Breast epithelium (tissue), 4 donors: ENCODE measurements at places on chromosomes 12 and 14. TPM values are rescaled to one million over a fixed set of nuclear protein-coding genes. Genes with fewer than 3 reads are reported as not detected.

- no peaks in the 10 kb centered on the region for H3K36me3 ChIP-seq
- DNase-seq: no peak
- no peaks in the 10 kb centered on the region for H3K27me3 ChIP-seq
- no peak overlapping the region for H3K4me3 ChIP-seq
- no peaks in the 10 kb centered on the region for H3K4me1 ChIP-seq
- no peak overlapping the region for H3K27ac ChIP-seq
Observed at GRCh38 chr12:693934-694533, 30.8 kb upstream of the NINJ2 start.

DNA sequence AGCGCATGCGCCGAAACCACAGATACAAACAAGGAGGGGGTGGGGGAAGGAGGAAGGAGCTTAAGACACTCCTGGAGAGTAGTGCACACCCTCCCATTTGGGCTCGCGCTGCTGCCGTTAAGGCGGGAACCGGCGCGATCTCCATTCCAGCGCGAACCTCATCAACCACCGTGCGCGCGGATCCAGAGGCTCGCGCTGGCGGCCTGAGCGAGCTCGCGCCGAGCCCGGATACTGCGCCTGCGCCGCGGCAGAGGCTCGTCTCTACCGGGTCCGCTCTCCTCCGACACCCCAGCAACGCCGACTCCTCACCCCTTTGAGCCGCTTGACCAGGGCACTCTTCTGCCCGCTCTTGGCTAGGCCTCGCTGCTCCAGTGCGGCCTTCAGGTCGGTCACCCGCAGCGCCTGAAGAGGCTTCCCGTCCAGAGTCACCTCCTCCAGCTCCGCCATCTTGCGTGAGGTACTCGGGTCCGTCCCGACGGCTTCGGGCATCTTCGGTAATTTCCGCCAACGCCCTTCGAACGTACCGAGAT lies at the start of gene ACIN1:
TSS of gene ACIN1 (minus strand) at position 471 of the 530 bp plus-strand sequence. CDS start at position 447, 24 bp downstream.
- peak within 1 kb of the TSS; percentile 98 for H3K27ac ChIP-seq
- peaks cover 16% of the 10 kb centered on the region for H3K4me1 ChIP-seq
- no peaks in the 10 kb centered on the region for H3K36me3 ChIP-seq
- H3K4me3 ChIP-seq: peak within 1 kb of the TSS; percentile 74
- H3K27me3 ChIP-seq: no peaks in the 10 kb centered on the region
- no peak for DNase-seq

GRCh38 chr12:77734214-77734883 lies 96.3 kb upstream of the NAV3 start:
- no peak overlapping the region for H3K4me3 ChIP-seq
- H3K4me1 ChIP-seq: no peaks in the 10 kb centered on the region
- no peak overlapping the region for H3K27ac ChIP-seq
- DNase-seq: no peak

- H3K27ac ChIP-seq: no peak overlapping the region
- H3K4me3 ChIP-seq: no peak overlapping the region
- H3K36me3 ChIP-seq: no peaks in the 10 kb centered on the region
- DNase-seq: no peak
Observed at GRCh38 chr14:95635051-95635450, 51.2 kb upstream of the TCL1B start.

The L2HGDH gene
- total RNA-seq: 3.8 TPM

- H3K4me3 ChIP-seq: no peak overlapping the region
- no peak for DNase-seq
- H3K4me1 ChIP-seq: no peaks in the 10 kb centered on the region
- H3K27ac ChIP-seq: no peak overlapping the region
- no peaks in the 10 kb centered on the region for H3K36me3 ChIP-seq
- no peaks in the 10 kb centered on the region for H3K27me3 ChIP-seq
Observed at GRCh38 chr14:81166121-81166520, 54.6 kb downstream of the GTF2A1 start.

DNA sequence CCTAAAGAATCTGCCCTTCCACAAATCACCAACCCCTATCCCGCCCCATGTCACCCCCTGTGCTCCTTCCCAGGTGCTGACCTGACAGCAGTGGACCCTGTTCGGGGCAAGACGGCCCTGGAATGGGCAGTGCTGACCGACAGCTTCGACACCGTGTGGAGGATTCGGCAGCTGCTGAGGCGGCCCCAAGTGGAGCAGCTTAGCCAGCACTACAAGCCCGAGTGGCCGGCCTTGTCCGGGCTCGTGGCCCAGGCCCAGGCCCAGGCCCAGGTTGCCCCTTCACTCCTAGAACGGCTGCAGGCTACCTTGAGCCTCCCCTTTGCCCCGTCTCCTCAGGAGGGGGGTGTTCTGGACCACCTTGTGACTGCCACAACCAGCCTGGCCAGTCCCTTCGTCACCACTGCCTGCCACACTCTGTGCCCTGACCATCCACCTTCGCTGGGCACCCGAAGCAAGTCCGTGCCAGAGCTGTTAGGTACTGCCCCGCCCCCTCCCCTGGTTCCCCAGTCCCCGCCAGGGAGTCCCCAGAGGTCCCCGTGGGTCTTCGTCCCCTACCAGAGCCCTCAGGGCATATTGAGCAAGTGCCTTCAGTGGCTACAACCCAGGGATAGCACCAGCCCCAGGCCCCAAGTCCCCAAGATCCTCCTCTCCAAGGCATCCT lies 2.7 kb downstream of the ANKRD33 start:
- H3K4me1 ChIP-seq: no peaks in the 10 kb centered on the region
- no peaks in the 10 kb centered on the region for H3K36me3 ChIP-seq
- H3K27ac ChIP-seq: no peak overlapping the region
- H3K27me3 ChIP-seq: no peaks in the 10 kb centered on the region

The OASL gene
- 0.32 TPM for total RNA-seq

The SRRM4 gene
- not detected for total RNA-seq

GRCh38 chr12:38884666-38885065 lies 20.7 kb downstream of the CPNE8 start:
- no peaks in the 10 kb centered on the region for H3K27me3 ChIP-seq
- H3K27ac ChIP-seq: no peak overlapping the region
- no peaks in the 10 kb centered on the region for H3K4me1 ChIP-seq

- H3K27ac ChIP-seq: no peak overlapping the region
- no peaks in the 10 kb centered on the region for H3K4me1 ChIP-seq
- H3K27me3 ChIP-seq: no peaks in the 10 kb centered on the region
- no peak overlapping the region for H3K4me3 ChIP-seq
- no peak for DNase-seq
Observed at GRCh38 chr12:71456316-71456715, 16.7 kb downstream of the LGR5 start.

DNA sequence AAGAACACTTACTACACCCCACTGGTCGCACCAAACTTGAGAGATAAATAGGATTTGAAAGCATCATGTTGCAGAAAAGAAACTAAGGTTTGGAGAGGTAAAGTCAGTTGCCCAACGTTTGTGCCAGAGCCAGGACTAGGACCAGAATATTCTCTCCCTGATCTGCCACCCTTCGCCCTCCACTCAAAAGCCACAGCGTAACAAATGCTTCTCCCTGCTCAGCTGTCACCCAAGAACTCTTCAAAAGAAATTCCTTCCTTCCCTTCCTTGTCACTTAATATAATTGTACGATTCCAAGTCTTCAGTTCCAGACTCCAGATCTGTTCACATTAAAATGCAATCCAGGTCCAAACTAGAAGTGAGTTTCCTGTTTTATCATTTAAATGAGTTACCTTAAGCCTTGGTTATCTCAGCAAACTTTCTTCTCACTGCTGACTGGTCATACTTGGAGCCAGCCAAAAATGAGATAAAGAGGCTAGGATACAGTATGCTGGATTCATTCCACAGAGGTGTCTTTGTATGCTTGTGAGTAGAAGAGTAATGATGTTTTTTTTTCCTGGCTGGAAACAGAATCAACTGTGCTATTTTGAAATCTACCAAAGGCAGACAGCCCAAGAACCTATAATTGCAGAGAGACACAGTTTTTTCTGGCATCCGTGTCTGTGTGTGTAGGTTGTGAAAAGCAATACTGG lies 12.8 kb upstream of the PPFIBP1 start:
- H3K4me3 ChIP-seq: no peak overlapping the region
- H3K27me3 ChIP-seq: no peaks in the 10 kb centered on the region
- H3K27ac ChIP-seq: no peak overlapping the region
- H3K4me1 ChIP-seq: no peaks in the 10 kb centered on the region
- no peak for DNase-seq

The NYNRIN gene
- total RNA-seq: 8.2 TPM

The RNF31 gene
- total RNA-seq: 41.0 TPM

DNA sequence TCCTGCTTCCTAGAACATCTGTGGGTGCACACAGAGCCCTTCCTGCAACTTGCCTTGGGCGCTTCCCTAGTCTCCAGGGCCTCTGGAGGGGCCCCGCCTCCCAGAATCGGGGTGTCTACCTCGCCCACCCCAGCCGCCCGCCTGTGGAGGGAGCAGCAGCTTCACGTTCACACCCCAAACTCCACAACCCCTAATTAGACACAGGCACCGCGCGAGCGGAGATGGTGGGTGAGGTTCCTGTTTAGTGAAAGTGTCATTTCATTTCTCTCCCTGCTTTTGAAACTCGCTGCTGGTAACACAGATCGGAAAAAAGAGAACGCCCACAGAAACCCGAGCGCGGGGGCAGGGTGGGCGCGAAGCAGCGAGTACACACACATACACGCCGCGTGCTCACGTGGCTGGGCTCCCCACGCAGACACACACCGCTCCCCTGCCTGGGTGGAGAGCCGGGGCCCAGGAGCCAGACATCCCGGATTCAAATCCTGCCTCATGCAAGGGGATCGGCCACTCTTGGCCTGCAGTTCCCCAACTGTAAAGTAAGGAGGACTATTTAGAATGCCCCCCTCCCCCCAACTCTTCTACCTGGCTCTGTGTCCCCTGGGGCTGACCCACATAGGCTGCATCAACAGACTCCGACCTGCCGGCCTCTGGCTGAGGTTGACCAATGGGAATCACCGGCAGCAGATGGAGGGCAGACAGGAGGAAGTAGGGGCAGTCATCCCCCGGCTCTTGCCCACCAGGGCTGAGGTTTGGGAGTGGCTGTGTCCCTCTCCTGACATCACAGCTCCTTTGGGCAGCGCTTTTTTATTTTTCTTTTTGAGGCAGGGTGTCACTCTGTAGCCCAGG lies 79.2 kb upstream of the NCOR2 start:
- H3K4me3 ChIP-seq: no peak overlapping the region
- H3K36me3 ChIP-seq: no peaks in the 10 kb centered on the region
- H3K27ac ChIP-seq: no peak overlapping the region
- H3K4me1 ChIP-seq: no peaks in the 10 kb centered on the region
- no peaks in the 10 kb centered on the region for H3K27me3 ChIP-seq
- DNase-seq: no peak

DNA sequence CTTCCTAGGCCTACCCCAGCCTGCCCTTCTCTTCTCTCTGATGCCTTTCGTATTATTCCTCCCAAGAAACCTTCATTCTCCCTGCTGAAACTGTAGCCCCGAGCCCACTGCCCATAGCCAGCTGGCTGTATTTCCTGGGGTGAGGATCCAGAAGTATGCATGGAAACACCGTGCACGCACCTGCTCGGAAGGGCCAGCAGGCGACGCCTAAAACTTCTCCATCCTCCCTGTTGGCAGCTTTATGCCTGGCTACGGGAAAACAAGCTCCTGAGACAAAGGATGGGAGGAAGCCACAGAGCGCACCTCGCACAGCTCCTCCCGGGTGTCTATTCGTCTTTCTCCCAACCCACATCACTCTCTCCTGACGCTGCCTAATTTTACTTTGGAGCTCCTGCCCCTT lies 69.0 kb upstream of the CAPRIN2 start:
- no peak overlapping the region for H3K4me3 ChIP-seq
- H3K27me3 ChIP-seq: no peaks in the 10 kb centered on the region
- H3K36me3 ChIP-seq: no peaks in the 10 kb centered on the region
- no peaks in the 10 kb centered on the region for H3K4me1 ChIP-seq
- no peak for DNase-seq

DNA sequence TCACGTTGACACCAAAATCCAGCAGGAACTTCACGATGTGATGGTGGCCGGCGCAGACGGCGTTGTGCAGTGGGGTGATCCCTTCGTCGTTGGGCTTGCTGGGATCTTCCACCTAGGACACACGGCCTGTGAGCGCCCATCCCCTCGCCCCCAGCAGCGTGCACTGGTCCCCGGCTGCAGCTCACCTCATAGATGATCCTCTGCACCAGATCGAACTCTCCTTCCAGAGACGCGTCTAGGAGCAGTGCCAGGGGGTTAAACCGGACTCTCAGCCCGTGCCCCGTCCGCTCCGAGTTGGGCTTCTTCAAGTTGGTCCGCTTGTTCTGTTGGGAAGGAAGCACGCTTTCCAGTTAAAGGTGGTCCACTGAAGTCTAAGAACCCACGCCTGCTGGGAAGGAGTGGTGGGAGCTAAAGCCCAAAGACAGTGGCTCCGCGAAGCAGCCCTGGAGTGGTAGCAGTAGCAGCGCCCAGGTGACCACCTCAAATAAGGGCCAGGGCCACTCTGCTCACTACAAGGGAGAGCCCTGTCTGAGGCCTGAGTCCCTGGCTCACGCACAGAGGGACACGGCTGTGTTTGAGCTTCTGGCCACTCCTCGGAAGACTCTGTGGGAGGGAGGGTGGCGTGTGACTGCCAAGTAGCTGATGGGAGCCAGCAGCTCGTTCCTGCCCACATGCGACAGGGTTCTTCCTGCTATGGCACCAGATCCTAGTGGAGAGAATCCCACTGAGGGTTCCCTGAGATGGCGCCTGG lies 23.3 kb downstream of the ZFYVE21 start:
- H3K4me3 ChIP-seq: no peak overlapping the region
- H3K4me1 ChIP-seq: peaks cover 25% of the 10 kb centered on the region
- no peaks in the 10 kb centered on the region for H3K36me3 ChIP-seq
- no peak for DNase-seq
- H3K27me3 ChIP-seq: no peaks in the 10 kb centered on the region

- no peak overlapping the region for H3K4me3 ChIP-seq
- DNase-seq: no peak
- no peaks in the 10 kb centered on the region for H3K4me1 ChIP-seq
- H3K36me3 ChIP-seq: no peaks in the 10 kb centered on the region
- H3K27me3 ChIP-seq: no peaks in the 10 kb centered on the region
Observed at GRCh38 chr12:39372929-39373328, 70.0 kb downstream of the KIF21A start.

The HOXC11 gene
- total RNA-seq: 0.29 TPM

The TMPRSS12 gene
- not detected for total RNA-seq

The TSPAN19 gene
- total RNA-seq: not detected

The OR4E2 gene
- not detected for total RNA-seq

The AKAP5 gene
- 1.2 TPM for total RNA-seq

DNA sequence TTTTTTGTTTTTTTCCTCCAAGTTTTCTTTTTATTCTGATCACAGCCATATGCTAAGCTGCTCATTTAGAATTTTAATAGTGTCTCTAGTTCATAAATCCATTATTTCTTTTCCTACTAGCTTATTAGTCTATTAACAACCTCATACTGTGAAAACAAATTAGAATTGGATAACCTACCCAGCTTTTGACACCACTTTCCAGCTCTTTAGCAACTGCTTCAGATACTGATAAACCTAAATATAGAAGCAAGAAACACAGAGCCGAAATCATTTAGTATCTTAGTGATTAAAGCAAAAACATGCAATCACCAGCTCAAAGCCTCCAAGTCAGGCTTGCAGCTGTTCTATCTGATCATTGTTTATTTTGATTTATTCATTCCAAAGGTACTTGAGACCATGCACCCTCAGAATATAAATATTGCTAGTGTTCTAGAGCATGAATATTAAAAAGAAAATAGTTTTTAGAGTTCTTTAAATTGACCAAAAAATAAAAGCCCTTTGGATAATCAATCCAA lies 121.5 kb downstream of the STXBP6 start:
- H3K36me3 ChIP-seq: no peaks in the 10 kb centered on the region
- H3K27me3 ChIP-seq: no peaks in the 10 kb centered on the region
- no peak overlapping the region for H3K4me3 ChIP-seq
- no peaks in the 10 kb centered on the region for H3K4me1 ChIP-seq
- no peak overlapping the region for H3K27ac ChIP-seq

- no peak for DNase-seq
- H3K27me3 ChIP-seq: no peaks in the 10 kb centered on the region
- no peak overlapping the region for H3K27ac ChIP-seq
Observed at GRCh38 chr12:131845121-131845520, 16.9 kb downstream of the MMP17 start.

The OTUB2 gene
- total RNA-seq: 1.6 TPM
